ENCODE measurements at places on chromosomes 2 and 18.

DNA sequence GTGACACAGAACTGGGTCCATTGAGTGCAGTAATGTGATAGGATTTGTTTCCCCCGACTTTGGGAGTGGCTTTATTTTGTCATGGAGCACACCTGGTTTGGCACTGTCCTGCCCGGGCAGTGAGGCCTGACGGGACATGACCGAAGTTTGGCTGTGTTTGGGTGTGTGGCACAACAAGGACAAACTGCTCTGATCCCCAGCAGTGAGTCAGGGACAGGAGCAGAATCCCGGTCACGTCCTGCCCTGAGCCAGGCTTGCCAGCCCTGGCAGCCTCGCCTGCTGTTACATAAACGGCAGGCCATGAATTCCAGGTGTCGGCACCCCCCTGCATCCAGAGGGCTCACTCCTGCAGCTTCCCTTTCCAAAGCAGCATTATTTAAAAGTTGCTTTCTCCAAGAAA, 45.7 kb downstream of the IMPA2 start:
- no peak for DNase-seq

- DNase-seq = no peak
Measured at GRCh38 chr18:12782521-12782920, 79.7 kb downstream of the PSMG2 start.

DNA sequence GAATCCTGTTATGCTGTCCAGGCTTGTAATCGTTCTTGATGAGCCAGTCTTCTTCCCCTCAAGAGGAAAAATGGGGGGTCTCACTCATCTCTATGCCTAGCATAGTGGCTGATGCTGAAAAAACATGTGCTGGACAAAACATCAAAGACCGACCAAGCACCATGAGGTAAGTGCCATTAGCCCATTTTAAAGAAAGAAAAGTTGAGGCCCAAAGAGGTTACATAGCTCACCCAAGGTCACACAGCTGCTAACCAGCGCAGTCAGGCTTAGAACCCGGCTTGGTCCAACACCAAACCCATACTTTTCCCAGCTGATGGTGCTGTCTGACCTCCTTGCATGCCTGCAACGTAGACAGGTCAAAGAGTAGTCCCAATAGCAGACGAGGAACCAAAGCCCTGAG, 156.4 kb downstream of the INHBB start:
- DNase-seq = no peak

DNA sequence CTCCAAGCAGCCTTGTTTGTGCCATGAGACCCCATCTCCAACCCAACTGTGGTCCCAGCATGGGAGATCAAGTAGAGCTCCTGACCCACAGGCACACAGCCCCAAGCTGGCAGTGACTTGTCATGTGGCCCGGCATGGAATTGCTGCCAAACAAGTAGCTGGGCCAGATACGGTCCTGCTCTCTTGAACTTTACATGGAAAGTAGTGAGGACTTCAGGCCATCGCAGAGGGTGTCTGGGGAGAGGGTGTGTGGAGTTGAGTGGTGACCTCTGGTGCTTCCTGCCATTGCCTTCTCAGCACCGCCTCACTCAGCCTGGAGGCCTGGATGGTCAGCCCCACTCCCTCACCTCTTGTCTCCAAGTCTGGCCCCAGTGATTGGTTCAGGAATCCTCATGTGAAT, 10.9 kb upstream of the SLC4A3 start:
- DNase-seq = no peak

DNA sequence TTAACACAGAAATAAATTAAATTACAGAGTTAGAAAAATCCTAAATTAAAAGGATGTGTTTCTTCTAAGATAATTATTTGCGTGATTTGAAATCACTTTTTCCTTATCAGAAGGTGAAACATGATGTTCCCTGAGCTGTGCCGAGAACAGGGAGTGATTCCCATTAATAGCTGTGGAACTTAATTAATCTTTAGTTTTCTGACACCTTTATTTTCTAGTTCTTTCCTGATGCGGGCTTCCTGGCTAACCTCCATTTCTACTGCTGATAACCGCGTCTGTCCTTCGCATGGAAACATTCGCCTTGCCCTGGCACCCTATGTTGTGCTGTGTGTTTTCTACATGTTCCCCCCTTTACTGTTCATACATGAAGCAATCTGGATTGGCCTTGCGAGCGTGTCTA, 172.9 kb downstream of the FAM210A start:
- DNase-seq = no peak

GRCh38 chr2:206955253-206955652, 15.9 kb downstream of the CPO start:
- DNase-seq = no peak

- DNase-seq = no peak
Measured at GRCh38 chr2:9364791-9365497, 58.4 kb downstream of the ITGB1BP1 start.

- no peak for DNase-seq
Measured at GRCh38 chr2:239241431-239241960, 159.3 kb downstream of the HDAC4 start.

DNA sequence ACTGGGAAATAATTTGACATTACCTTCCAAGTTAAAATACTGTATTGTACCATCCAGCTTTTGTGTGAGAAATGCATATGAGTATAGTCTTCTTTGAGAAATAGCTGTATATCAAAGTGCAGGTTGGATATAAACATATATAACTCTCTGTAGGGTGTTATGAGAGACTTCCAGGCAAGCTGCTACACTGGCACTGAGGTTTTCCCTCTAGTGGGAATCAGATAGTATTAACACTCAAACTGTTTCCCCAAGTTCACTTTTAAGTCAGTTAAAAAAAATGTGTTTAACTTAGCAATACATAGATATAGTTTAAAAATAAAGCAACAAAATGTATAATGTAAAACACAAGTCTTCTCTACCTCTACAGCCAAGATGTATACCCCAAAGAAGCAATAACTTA, 368.4 kb upstream of the SLC8A1 start:
- DNase-seq = no peak

DNA sequence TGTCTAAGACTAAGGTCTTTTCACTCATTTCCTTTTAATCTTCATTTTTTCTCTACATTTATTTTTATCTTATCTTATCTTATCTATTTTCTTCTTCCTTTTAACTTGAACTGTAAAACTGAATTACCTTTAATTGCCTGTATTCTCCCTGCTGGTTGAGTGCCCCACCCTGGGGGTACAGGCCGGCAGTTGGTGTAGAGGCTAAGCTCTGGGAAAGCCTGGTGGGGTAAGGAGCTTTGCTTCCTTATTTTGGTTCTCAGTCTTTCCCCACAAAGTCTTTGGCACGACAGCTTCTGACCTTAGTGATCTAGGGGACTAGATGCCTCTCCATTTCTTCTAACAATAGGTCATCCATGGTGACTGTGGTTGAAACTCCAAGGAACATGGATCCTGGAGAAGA, 26.8 kb upstream of the HAAO start:
- DNase-seq = no peak

DNA sequence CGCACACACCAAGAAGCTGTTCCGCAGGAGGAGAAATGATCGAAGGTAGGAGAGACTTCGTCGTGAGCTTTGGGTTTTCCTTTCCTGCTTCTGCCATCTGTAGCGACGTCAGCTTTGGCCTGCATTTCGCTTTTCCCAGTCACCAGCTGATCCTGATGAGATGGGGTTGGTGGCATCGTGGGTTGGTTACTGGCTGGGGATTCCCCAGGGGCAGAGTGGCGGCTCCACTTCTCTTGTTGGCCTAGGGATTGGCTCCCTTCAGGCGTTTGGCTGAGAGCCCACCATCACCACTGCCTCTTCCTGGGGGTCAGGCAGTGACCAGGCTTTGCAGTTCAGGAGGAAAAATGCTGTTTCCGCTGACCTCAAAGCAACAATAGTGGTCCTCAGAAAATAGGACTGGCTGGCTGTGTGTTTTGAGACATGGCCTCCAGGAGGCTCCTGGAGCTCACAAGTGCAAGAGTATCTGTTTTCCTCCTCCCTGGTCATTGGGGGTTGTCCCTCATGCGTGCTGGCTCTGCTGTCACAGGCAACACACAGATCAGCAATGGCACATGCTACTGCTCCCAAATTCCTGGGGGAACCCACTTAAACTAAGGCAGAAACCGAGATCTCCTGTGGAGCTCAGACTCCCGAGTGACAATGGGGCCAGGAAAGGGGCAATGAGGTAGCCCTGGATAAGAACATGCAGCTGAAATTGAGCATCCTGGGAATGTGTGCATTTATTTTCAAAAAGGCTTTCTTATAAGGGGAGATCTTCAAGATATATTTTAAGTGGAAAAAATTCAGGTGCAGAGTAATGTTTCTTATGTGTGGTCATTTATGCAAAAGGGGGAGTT, 173.0 kb downstream of the CTIF start:
- DNase-seq = no peak

DNA sequence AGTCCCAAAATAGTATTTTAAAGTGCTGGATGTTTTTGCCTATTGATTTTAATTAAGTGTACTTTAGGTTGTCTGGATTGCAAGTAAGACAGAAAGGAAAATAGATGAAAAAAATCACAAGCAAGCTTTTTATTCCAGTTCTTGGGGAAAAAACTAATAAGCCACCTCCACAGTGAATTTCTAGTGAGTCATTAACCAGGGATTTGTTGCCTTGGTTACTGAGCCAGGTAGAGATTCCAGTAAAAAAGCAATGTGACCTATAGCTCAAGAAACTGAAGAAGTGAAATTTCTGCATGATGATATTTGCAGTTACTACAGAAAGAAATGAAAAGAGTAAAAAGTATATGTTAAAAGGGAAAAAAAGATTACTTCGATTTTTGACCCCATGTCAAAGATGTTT, 160.6 kb downstream of the METTL4 start:
- DNase-seq = no peak

GRCh38 chr2:25756536-25756935, 83.2 kb upstream of the DTNB start:
- DNase-seq = no peak

- DNase-seq = no peak
Measured at GRCh38 chr2:55954306-55955035, 30.9 kb upstream of the EFEMP1 start.

DNA sequence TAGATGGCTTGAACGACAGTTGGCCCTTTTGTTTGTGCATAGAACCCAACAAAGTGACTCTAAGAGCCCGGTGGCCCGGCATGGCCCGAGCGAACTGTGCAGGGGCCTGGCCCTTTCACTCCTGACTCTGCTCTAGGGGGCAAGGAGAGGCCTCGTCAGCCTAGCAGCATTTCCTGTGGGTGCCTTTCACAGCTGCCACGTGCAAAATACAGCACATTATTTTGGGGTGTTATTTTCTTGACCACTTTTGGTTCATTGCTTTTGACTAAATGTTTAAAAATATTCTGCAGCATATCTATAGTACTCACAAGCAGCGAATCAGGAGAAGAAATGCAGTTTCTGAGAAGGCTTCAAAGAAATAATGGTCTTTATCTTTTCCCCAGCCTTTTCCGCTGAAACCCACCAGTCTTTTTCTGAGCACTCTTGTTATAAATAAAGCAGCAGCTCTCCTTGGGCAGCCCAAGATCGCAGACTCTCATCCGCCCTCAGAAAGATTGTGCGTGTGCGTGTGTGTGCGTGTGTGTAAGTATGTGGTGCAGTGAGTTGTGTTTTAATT, 31.3 kb downstream of the DGKD start:
- no peak for DNase-seq

DNA sequence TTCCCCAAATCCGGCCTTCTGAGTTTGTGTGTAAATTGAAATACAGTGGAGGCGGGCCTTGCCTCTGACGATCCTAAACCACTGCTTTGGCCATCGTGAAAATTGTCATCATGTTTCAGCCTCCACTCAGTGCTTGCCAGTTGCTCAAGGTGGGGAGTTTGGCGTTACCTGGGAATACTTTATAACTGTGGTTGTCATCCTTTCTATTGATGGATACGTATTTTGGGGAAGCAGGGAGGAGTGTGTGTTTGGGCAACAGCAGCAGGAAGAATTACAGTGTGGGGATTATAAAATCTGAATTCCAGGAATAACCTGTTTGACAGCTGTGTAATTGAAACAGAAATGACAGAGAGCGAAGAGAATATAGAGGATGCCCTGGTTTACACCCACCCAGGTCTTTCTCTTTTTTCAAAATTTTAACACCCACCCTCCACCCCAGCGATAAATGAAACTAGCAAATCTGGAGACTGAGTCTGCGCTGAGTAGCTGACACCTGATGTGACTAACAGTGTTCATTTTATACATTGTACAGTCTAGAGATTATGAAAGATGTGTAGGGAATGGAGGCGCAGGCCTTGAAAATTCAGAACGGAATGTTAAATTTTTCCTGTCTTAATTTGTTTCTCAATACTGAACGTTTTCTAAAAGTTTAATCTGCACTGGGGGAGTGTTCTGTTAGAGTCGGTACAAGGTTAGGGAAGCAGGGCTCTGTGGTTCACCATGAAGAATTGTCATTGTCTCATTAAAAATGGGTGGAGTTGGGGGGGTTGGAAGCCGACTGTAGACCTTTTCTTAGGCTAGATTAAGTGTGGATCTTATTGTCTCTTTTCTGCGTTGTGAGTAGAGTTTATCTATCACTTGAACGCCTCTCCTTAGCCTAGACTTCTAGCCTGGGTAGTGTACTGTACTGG, 1.6 kb downstream of the MAP4K4 start:
- no peak for DNase-seq

- no peak for DNase-seq
Measured at GRCh38 chr2:138122891-138123290, 158.6 kb downstream of the HNMT start.

All from NCI-H460 (cell line).